ENCODE measurements at places on chromosomes 1 and 21. TPM values are rescaled to one million over a fixed set of nuclear protein-coding genes. Genes with fewer than 3 reads are reported as not detected.

CLDN19 gene
- not detected for total RNA-seq

GSTM5 gene
- 0.10 TPM for total RNA-seq

C1QA gene
- total RNA-seq, result 65.3 TPM

JTB gene
- 97.0 TPM for total RNA-seq

TFF3 gene
- total RNA-seq, result 4.1 TPM

APOBEC4 gene
- not detected for total RNA-seq

CHI3L2 gene
- total RNA-seq, result 0.23 TPM

DNA sequence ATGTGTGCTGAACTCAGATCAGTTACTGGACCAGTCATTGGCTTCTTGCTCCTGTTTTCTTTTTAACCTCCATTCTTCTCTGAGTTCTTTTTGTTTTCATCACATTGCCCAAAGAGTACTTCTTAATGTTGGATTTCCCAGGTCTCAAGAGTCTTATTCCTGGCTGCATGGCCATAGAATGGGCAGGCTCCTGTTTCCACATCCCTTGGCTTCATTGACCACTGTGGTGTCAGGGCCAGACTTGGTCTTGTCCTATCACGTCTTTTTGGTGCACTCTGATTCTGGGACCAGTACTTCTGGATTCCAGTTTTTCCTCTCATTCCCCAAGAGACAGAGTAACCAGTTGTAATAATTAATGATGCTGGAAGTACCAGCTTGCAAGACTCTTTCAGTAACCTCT lies 41.8 kb downstream of the MRPS6 start:
- no peak for DNase-seq

DNA sequence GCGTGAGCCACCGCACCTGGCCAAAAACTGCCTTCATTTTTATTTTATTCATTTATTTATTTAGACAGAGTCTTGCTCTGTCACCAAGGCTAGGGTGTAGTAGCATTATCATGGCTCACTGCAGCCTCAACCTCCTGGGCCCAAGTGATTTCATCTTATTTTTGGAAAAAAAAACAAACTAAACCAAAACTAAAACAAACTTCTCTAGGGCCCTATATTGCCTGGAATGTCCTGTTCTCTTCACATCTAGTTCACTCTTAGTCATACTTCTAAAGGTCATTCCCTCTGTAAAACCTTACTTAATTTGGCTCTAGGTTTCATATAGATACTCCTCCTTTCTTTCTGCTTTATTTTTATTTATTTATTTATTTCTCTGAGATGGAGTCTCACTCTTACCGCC lies 15.6 kb downstream of the RPS27 start:
- no peak for DNase-seq

DNA sequence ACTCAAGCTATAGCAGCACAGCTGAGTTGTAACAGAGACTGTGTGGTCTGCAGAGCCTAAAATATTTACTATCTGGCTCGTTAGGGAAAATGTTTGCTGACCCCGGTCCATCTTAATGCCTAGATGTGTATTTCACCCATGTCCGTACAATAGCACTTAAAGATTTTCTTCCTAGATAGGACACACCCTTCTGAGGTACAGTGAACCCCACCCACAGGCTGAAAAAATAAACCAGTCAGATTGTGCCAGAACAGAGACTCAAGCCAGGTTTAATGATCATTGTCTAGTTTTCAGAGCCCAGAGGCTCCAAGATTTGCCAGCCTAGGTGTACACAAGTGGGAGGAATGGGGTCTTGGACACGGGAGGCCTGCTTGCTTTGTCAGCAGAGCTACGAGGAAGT lies 5.6 kb downstream of the AMIGO1 start:
- DNase-seq, result no peak

- no peak for DNase-seq
These were observed 13.0 kb upstream of the SLC35A3 start for GRCh38 chr1:99956755-99957154.

DNA sequence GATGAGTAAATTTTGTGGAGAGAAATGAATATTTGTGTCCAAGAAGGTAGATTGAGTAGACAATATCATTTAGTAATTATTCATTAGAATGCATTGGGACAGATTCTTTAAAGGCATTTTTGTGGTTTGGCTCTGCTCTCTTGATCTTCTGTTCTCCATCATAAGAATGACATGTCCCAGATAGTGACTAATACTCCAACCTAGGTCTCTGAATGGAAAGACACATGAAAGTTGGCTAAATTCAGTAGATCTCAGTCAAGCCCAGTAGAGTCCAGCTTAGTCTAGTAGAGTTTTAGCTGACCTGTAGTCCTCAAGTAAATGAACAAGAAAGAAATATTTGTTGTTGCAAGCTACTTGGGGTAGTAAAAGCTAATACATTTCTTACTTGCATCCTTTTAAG lies 61.8 kb upstream of the DNAH14 start:
- DNase-seq, result no peak

DNA sequence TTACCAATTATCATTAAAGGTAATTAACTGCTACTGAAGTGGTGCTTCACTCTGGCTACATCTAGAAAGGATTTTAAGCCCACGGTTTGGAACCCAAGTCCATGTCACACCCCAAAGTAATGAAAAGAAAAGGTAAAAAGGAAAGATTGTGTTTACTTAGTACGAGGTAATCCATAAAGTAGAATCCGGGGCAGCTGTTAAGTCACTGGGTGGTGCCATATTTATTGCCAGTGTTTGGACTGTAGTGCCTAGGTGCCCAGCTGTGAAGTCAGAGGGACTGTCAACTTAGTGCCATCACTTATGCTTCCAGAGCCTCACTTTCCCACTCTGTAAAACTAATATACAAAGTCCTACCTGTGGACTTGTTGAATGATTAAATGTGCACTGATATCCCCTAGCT lies 52.2 kb upstream of the GRHL3 start:
- DNase-seq, result no peak

DNA sequence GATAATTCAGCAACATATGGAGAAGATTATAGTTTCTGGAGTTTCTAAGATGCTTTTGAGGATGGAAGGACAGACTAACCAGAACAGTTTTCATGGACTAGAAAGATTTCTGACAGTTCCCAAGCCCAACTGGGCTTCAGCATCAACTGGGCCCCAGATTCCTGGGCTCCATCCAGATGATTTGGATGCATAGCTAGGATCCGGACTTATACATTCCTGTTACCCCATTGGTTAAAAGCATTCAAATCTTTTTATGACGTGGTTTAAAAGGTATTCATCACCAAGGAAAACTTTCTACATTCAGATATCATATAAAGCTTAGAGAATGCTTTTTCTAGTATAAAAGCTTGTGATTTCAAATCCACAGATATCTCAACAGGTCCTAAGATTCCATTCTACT lies 29.7 kb downstream of the TSHB start:
- DNase-seq, result no peak

GRCh38 chr1:31985430-31985829 lies 28.2 kb upstream of the KHDRBS1 start:
- DNase-seq, result no peak

DNA sequence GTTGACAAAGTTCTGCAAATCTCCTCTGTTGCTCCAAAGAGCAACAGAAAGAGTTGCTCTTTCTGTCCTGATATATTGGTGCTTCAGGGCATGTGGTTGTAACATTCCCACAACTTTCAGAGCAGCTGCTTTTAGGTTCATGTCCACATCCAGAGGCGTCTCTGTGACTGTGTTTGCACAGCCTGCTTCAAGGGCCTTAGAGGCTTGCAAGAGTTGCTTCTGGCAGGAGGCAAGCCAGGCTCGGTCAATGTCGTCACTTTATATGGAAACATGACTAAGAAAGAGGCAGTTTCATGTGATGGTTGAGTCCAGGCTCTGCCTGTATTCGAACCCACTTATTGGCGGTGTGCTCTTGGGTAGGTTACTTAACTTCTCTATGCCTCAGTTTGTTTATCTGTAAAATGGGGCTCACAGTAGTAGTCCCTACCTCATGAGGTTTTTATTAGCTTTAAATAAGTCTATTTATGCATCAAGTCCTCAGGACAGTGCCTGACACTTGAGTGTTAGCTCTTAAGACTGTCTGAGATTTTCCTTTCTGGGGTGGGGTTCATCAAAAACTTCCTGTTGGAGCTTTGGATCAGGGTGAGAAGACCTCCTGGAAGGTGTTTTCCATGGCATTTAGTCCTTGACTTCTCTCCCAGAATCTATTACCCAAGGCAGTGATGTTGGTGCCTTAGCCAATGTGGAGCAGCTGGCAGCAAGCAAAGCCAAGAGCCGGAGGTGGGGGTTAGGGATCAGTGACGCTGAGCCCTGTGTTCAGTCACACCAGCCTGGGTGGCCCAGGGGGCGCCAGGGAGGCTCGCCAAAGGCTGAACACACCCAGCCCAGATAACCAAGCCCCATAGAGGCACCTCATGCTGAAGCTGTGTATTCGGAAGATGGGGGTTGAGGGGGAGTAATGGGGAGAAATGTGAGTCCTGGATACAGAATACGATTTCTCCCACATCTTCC lies 18.9 kb downstream of the LHX4 start:
- no peak for DNase-seq

GRCh38 chr1:192763243-192763642 lies 45.6 kb upstream of the RGS2 start:
- no peak for DNase-seq

- DNase-seq, result no peak
These were observed 5.6 kb downstream of the AIRE start for GRCh38 chr21:44291078-44291935.

- DNase-seq, result no peak
These were observed 351.3 kb downstream of the RRAGC start for GRCh38 chr1:38508232-38508631.
